Caki2 (cell line): ENCODE measurements at places on chromosomes 3 and 15.

- DNase-seq: no peak
Observed at GRCh38 chr3:39088889-39089288, 18.5 kb downstream of the GORASP1 start.

- no peak for DNase-seq
Observed at GRCh38 chr3:56860939-56861338, 59.2 kb upstream of the ARHGEF3 start.

- DNase-seq: no peak
Observed at GRCh38 chr15:38658431-38658830, 93.8 kb upstream of the RASGRP1 start.

DNA sequence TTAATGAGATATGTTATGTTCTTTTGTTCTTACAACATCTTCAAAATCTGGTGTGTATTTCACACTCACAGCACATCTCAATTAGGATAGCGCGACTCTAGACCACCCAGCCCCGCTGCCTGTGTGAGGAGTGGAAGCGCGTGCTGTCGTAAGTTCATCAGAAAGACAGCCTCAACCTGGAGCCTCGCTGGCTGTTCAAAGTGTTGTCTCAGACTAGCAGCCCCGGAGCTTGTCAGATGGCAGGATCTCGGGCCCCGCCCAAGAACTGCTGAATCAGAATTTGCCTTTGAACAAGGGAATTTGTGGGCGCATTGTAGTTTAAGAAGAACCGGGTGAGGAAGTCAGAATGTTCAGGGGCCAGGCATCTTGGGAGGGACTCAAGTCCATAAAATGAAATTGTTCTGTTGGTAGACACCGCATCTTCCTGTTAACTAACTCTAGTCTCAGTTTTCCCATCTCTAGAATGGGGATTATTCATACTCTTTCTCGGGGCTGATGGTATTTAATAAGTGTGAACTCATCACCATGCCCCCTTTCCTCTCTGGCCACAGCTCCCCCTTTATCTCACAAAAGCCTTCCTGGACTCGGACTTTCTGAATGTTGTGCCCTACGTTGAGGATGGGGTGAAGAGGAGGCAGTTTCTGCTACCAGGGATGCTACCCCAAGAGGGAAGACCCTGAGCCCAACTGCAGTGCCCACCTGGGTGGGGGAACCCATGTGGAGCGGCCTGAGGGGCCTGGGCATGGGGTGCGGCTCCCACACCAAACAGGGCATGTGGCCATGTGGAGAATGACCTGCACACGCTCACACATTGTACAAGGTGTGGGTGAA is 40.4 kb downstream of the BHLHE40 start:
- DNase-seq: no peak

- no peak for DNase-seq
Observed at GRCh38 chr15:72902245-72902918, 118.8 kb upstream of the ADPGK start.
